Daoy (cell line): ENCODE measurements at places on chromosomes 6 and 20. TPM values are rescaled to one million over a fixed set of nuclear protein-coding genes. Genes with fewer than 3 reads are reported as not detected.

DNA sequence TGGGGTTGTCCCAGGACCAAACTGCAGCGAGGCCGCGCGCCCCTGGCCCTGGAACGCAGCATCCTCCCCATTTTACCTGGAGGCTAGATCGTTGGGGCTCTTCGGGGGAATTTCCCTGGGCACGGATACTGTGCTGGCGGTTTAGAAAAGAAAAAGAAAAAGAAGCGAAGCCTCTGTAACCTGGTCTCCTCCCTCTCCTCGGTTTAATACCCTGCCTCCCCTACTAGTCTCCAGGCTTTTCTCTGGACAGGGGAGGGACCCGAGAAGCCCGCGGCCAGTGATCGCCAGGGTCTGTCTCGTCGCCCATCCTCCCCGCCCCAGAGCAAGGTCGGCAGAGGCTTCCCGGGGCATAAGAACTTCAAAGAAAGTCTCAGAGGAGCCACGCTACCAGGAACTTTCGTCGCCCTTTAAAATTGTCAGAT lies 6.1 kb upstream of the LAMP5 start:
- no peak for DNase-seq

Gene SRMS
- not detected in 2 replicates for total RNA-seq

DNA sequence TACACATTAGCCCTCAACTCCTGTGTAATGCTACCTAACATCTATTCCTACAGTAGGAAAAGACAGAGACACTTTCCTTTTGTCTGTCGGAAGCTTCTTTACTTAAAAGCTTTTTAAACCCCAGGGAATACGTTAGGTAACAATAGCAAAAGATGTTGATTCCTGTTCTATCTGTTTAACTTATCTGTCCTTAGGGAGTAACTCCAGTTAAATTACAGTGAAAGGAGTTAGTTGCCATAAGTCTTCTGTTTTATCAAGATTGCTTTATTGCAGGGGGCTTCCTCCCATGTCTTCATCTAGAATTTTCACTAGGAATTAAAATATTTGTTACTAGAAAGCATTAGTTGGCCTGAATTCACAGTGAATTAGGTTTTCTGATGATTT lies 26.2 kb downstream of the TOP1 start:
- no peak for DNase-seq

Gene DUSP15
- total RNA-seq, result 1.9 and 4.2 TPM in 2 replicates

DNA sequence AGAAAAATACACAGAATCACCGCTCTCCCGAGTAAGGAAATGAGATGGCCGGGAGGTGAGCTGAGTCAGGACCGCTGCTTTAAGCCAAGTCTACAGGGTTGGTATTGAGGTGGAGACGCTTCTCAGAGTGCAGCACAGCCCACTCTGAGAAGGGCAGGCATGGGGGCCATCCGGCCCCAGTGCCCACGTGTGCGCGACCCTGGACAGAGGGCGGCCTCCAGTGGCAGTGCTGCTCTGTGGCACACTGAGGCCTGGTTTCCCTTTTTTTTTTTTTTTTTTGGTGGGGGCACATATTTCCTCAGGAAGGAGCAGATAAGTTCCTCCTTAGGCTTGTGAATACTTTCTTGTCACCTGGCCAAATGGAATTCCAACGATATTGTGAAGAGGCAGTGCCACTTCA lies 88.8 kb downstream of the FOXC1 start:
- DNase-seq, result no peak
